ENCODE measurements at places on chromosomes 7 and 10. TPM values are rescaled to one million over a fixed set of nuclear protein-coding genes. Genes with fewer than 3 reads are reported as not detected.

DNA sequence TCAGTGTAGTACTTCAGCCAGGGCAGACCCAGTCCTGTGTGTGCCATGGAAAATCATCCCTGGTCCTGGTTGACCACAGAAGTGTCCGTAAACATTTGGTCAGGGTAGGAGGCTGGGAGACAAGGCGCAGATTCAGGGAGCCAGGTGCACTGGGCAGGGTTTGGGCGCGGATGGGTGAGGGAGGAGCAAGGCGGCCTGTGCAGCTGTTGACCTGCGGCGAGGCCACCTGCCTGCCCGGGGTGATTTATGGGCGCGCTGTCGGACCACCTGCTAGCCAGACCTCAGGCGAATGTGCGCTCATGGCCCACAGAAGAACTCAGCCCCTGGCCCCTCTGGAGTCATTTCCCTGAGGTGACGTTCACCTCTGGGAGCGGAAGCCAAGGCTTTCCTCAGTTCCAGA is 6.6 kb downstream of the SFRP5 start:
- DNase-seq: no peak

GRCh38 chr7:43592326-43592725 is 9.4 kb downstream of the STK17A start:
- peak; percentile 39 for DNase-seq

Gene PRR15
- total RNA-seq: 6.1 TPM

Gene ITPRID1
- not detected for total RNA-seq

DNA sequence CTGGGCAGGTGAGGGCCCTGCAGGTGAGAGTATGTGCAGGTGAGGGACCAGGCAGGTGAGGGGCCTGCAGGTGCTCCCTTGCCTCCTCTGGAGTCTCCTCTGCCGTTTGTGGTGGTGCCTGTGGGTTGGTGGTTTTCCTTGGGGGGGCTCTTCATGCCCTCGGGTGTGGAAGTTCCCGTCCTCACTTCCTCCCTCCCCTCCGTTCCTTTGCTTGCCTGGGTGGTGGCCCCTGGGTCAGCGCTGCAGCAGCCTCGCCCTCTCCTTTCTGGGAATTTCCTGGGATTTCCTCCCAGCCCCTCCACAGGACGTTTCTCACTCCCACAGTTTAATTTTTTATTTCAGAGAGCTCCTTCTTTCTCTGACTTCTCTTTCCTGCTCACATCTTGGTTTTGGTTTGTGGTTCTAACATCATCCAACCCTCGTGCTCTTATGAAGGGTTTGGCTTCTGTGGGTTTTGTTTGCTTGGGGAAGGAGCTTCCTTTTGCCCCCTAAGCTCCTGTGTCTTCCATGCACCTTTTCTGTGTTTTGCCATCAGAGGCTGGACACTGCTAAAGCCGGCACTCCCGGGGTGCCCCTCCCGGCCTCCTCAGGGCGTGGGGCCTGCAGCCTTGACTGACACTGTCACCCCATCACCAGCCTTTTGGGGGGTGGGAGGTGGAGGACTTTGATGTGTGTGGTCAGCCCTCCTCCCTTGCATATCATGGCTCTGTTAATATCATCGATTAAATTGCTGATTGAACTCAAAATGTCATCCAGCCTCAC is 29.2 kb upstream of the ADGRA1 start:
- DNase-seq: peak; percentile 29

- DNase-seq: peak; percentile 47
Measured at GRCh38 chr7:157335236-157335635, 1.6 kb upstream of the DNAJB6 start.

DNA sequence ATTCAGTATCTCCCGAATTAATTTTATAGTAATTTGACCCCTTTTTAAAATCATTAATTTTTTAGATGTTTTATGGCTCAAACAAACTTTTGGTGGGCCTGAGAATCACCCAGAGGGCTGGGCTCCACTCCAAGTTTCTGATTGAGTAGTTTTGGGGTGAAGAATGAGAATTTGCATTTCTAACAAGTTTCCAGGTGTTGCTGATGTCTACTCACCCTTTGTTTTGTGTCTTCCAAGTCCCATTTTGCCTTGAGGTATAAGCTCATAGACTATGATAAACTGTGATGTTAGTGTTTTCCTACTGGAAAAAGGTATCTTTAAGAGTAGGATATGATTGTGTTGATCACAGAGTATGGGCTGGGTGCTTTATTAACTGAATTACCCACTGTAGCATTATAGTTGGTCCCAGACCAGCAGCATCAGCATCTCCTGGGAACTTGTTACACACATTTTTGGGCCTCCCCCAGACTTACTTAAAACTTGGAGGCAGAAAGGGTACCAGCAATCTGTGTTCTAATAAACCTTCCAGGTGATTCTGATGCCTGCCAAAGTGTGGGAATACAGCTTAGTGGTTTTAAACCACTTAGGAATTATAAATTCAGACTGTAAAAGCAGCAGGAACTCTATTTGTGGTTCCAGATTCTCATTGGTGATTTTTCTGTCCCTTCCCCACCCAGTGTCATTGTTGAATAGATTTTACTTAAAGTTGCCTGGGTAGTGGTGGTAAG is 19.1 kb downstream of the ZNRF2 start:
- no peak for DNase-seq

DNA sequence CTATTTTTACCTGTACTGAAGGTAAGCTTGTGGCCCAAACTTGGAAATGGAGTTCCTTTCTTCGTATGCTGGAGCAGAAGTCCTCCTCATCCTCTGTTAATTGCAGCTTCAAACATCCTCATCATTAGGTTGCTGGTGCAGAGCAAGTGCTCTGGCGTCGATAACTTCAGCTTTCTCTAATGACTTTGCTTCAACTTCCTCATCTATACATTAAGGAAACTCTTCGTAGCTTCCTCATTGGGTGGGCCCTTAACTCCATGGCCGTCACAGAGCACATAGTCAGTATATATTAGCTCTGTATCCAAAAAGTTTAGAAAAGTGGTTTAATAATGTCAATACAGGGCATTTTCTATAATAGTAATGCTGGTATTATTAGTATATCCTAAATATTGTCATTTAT is 447.7 kb downstream of the SUGCT start:
- no peak for DNase-seq

DNA sequence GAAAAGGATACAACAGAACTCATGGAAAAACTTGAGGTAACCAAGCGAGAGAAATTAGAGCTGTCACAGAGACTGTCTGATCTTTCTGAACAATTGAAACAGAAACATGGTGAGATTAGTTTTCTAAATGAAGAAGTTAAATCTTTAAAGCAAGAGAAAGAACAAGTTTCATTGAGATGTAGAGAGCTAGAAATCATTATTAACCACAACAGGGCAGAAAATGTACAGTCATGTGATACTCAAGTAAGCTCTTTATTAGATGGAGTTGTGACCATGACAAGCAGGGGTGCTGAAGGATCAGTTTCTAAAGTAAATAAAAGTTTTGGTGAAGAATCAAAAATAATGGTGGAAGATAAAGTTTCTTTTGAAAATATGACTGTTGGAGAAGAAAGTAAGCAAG is 62.1 kb downstream of the AKAP9 start:
- DNase-seq: no peak

DNA sequence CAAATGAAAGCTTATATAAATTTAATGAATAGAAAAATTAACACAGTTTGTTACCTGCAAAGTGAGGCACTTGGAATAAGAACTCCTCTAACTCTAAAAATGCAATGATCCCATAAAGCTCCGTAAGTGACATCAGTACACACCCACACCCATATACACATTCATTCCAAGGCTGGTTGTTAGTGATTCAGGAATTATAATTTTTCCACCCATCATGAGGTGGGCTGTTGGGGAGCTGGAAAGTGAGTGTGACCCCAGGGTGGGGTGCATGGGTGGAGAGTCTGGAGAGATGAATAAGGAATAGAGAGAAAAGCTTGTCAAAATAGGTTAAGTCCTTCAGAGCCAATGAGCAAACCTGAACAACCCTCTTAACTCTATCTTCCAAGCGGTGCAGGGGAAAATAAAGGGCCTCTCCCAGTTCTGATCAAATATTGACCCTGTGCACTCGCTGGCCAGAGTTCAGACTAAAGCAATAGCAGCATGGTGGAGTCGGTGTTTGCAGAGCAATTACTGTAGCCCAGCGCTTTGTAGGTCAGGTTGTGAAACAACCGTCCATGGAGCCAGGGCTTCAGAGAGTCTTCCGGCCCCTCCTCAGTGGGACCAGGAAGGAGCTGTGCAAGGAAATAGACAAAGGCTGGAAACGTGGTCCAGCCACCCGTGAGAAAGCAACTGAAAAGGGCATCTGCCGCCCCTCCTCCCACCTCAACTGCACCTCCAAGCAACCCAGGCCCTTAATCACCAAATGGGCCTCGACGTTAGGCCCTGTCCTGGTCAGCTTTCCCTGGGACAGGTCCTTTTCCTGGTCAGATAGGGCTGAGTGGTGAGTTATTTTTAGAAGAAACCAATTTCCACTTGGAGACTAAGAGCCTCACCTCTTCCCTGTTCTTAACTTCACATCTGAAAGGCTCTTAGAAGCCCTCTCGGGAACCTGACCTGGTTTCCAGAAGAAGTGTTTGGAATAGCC is 61.2 kb downstream of the SH3PXD2A start:
- DNase-seq: no peak

Gene INTS1
- 44.7 TPM for total RNA-seq

Gene RNF32
- 1.1 TPM for total RNA-seq

GRCh38 chr10:12603766-12604470 is 254.6 kb downstream of the CAMK1D start:
- DNase-seq: no peak

DNA sequence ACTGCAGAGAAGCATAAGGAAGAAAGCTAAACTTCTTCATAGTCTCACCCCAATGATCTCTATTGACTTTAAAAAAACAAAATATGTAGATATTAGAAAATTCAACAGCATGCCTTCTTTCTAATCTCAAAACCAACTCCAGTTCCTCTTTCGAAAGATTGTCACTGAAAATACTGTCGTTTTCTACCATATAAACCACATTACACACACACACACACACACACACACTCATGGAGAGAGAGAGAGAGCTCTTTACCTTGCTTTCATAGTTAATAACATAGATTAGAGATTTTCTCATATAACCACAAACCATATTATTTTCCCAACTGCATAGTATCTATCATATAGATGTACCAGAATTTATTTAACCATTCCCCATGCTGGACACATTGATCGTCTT is 296.2 kb upstream of the MGMT start:
- no peak for DNase-seq

Gene ANKRD61
- not detected for total RNA-seq

DNA sequence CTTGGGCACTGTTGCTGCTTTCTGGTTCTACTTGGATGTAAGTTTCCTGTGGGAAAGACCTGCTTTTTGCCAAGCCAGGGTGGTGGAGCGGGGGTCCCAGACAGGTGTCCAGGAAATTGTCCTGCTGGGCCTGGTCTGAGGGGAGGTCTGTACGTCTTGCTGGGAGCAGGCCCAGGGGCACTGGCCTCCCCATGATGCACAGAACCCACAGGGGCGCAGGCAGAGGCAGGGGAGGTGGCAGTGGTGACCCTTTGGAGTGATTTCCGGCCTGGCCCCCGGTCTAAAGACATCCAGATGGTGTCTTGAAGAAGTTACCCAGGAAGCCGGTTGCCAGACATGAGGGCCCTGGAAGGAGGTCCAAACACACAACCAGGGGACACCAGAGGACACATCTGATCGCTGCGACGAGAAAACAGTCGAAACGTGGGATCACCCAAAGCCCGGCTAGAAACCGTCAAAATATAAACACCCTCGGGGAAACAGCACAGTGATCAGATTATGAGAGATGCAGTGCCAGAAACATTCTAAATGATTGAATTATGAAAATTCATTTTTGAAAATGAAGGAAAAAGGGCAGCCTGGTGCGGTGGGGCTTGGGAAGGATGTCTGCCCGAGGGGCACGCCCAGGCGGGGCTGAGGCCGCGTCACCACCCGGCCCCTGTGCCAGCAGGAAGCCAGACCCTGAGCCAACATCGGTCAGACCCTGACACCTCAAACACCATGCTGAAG is 59.6 kb downstream of the TMEM270 start:
- DNase-seq: no peak

DNA sequence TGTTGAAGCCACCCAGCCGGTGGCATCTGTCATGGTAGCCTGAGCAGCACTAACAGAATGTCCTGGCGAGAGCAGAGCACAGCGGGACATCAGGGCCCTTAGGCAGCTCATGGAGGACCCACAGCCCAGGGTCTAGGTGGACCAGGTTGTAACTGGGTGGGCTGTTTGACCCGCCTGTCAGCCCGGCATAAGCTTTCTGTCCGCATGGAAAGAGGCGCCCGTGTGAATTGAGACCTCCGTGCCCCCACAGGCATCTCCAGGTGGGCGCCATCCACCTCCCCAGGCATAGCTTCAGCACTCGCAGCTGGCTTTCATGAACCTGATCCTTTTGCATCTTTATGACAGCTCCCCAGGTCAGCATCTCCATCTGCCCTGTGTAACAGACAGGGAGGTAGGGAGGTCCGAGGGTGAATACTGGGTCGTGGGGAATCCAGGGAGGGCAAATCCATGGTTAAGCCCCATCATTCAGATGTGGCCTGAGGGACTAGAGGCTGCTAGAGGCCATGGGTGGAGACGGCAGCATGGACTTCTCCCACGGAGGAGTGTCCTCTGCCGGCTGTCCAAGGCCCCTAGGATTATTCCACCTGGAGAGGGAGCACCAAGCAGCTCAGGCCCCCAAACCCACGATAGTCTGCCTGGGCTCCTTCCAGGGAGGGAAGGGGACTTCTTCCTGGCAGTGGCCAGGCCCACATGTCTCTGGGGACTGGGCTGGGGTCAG is 371.6 kb upstream of the MKI67 start:
- DNase-seq: no peak

Gene SPAM1
- not detected for total RNA-seq

Gene METTL27
- 3.5 TPM for total RNA-seq

GRCh38 chr7:83643739-83644138 is 5.2 kb downstream of the SEMA3E start:
- DNase-seq: no peak

Gene MIOS
- total RNA-seq: 47.8 TPM

Gene CPA1
- not detected for total RNA-seq

GRCh38 chr10:34580643-34581042 is 234.5 kb downstream of the PARD3 start:
- peak; percentile 56 for DNase-seq

DNA sequence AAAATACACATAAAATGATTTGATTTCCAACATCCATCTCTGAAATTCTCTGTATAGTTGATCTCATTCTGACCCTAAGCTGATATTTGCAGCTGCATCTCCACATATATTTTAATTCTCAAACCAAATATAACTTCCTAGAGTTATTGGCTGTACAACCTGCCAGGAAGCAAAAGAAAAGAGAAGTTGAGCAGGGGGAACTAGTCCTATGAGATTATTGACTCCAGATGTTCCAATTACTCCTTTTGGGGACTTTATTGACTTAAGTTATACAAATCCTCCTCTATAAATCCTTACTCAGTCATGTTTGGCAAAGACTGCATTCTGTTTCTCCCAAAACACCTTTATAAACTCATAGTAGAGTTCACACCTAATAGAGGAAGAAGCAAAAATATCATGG is 599.4 kb upstream of the ANKRD30A start:
- DNase-seq: no peak

Gene OPALIN
- not detected for total RNA-seq

GRCh38 chr10:90822508-90822907 is 35.3 kb downstream of the HTR7 start:
- no peak for DNase-seq

Gene OR2A12
- not detected for total RNA-seq

DNA sequence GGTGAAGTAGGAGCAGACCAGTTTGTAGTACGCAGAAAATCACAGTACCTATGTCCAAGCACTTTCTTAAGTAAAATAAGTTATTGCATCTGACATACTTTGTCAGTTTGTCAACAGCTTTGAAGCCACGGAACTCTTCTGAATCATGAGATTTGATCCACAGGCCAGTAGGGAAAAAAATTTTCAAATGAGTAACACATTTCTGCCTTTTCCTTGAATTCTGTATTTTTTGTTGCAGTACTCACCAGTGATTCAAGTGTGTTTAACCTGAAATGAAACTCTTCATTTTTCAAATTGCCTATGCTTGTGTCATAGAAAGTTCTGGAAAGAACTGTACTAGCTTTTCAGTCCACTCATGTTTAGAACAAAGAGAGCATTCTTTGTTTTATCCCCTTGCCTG is 337.7 kb downstream of the GATA3 start:
- peak; percentile 60 for DNase-seq
